ENCODE measurements at places on chromosomes 3 and 15. TPM values are rescaled to one million over a fixed set of nuclear protein-coding genes. Genes with fewer than 3 reads are reported as not detected.

GRCh38 chr3:159839561-159840379 is 148.9 kb upstream of the IL12A start:
- DNase-seq, result peak; percentile 37

- no peak for DNase-seq
Measured at GRCh38 chr3:151421938-151422337, 37.4 kb upstream of the P2RY12 start.

DNA sequence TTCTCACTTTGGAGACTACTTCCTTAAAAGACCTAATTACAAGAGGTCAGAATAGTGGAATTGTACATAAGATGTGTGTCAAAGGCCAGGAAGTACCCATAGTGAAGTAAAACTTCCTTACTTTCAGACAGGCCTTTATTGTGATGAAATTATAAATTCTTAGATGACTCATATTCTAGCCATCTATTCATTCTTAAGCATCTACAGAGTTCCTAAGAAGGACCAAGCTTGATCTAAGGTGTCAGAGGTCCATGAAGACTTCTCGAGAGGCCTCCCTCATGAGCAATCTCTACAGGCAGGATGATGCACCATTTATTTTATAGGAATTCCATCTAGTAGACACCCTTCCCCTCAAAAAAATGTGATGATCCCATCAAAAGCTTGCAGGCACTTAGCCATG is 493.3 kb downstream of the MAGI1 start:
- DNase-seq, result no peak

Gene TNNC1
- 3.6 TPM for total RNA-seq

- no peak for DNase-seq
Measured at GRCh38 chr3:10808130-10808735, 7.8 kb upstream of the SLC6A11 start.

- DNase-seq, result no peak
Measured at GRCh38 chr15:29889542-29890329, 67.5 kb upstream of the TJP1 start.

Gene HTR3E
- not detected for total RNA-seq

GRCh38 chr15:55993804-55994560 is 570 bp upstream of the NEDD4 start:
- no peak for DNase-seq

Gene SH3GL3
- 1.2 TPM for total RNA-seq

GRCh38 chr3:119559441-119559963 is at the start of gene CD80:
CD80 (minus strand) TSS chr3:119559614; CDS start chr3:119557728, 1,886 bp downstream.
- no peak for DNase-seq

DNA sequence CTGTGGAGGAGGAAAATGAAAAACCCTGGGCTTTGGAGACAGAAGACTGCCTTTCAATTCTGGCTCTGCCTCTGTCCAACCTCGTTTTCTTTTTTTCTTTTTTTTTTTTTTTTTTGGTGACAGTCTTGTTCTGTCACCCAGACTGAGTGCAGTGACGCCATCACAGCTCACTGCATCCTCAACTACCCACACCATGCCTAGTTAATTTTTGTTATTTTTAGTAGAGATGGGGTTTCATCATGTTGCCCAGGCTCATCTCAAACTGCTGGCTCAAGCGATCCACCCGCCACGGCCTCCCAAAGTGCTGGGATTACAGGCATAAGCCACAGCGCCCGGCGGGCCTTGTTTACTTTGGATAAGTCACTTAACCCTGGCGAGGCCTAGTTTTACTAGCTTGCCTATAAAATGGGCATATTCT is 66.3 kb upstream of the SLC25A26 start:
- DNase-seq, result no peak

- peak; percentile 1 for DNase-seq
Measured at GRCh38 chr3:127413871-127414270, 126.0 kb upstream of the PRR20G start.

- DNase-seq, result no peak
Measured at GRCh38 chr3:170634663-170635384, 48.9 kb upstream of the SLC7A14 start.

DNA sequence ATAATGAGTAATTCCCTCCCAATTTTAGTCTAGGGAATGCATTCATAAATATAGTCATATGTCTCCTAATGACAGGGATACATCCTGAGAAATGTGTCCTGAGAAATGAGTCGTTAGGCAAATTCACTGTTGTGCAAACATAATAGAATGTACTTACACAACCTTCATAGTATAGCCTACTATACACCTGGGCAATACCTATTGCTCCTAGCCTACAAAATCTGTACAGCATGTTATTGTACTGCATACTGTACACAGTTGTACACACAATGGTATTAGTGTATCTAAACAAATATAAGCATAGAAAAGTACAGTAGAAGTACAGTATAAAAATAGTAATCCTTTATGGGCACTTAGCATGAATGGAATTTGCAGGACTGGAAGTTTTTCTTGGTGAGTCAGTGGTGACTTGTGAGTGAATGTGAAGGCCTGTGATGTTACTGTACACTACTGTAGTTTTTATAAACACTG is 6.6 kb downstream of the DTWD1 start:
- DNase-seq, result no peak

GRCh38 chr3:63613561-63613960 is 38.9 kb upstream of the SNTN start:
- no peak for DNase-seq

GRCh38 chr3:65425880-65426279 is 612.8 kb downstream of the MAGI1 start:
- no peak for DNase-seq

GRCh38 chr3:116453666-116454346 is 8.5 kb upstream of the LSAMP start:
- no peak for DNase-seq

Gene CP
- 1.0 TPM for total RNA-seq

Gene ZNF385D
- 0.47 TPM for total RNA-seq

Gene DBR1
- total RNA-seq, result 34.2 TPM

Gene PLS1
- total RNA-seq, result 15.7 TPM

Gene KLHL40
- total RNA-seq, result not detected

Gene CFAP100
- 0.79 TPM for total RNA-seq

Gene ZBTB20
- total RNA-seq, result 27.3 TPM

Gene SH3BP5
- 14.7 TPM for total RNA-seq

DNA sequence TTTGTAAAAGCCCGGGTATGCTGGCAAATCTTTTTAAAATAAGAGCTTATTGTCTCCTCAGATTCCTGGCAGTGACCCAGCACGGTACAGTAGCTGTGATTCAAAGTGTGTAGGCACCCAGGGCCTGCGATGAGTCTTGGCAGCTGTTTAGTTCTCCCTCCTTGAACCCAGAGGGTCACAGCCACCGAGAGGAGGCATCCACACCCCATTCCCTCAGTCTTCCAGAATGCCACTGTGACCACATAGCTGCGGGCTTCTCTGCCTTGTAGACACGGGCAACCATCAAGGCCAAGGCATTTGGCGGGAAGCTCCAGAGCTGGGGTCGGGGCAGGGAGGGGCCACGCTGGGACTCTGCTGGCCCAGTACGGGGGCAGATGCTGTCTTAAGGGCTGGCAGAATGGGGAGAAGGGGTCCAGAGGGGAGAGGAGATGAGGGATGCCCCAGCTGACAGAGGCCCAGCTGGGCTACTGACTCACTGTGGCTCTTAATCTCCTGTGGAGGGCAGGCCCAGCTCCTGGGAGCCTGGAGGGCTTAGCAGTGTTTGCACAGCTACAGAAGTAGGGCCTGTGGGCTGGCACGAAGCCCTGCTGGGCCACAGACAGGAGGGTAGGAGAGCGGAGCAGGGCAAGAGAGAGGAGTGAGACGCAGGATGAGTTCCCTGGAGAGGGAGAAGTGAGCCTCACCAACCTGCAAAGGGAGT is 68.8 kb upstream of the DLG1 start:
- DNase-seq, result no peak

DNA sequence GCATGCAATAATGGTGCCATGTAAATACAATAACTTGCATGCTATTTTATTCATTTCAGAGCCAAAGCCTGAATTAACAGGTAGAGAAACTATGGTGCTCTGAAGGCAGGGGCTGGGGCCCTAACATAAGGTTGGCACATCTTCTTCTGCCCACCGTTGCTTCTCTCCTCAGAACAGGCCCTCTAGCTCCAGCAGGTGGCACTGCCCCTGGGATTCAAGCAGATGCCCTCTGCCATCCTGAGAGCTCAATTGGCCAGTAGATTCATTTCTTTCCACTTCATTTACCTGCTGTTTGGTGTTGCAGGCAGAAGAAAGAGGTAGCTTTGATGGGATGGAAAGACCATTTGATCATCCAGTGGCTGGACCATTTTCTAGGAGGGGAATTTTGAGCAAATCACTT is 130.5 kb downstream of the FOXB1 start:
- no peak for DNase-seq

GRCh38 chr3:147119989-147120388 is 286.4 kb downstream of the ZIC4 start:
- no peak for DNase-seq

Gene SAMD7
- not detected for total RNA-seq

Gene CMTM7
- total RNA-seq, result 24.6 TPM

- DNase-seq, result no peak
Measured at GRCh38 chr3:124451630-124452317, 278.5 kb upstream of the UMPS start.

GRCh38 chr15:25635191-25635590 is 196.4 kb upstream of the UBE3A start:
- no peak for DNase-seq

DNA sequence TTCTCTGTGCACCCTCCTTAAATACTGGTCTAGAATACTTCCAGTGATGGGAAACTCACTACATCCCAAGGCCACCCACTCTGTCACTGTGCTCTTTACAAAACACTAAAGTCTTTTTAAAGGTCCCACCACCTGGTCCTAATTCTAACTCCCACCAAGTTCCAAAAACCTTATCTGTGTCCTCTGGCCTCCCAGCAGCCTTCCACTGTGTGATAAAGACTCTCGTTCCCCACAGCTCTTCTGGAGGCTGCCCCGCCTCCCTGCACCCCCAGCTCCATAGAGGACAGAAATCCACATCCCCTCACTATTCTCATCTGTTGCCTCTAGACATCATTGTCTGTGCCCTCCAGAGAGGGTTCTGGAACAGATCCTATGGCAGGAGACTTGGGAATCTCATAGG is 276.4 kb downstream of the FAM43A start:
- DNase-seq, result no peak

Gene FGD5
- 0.09 TPM for total RNA-seq
